Bronchial epithelial cell (primary cell): ENCODE measurements at places on chromosomes 12 and 14. TPM values are rescaled to one million over a fixed set of nuclear protein-coding genes. Genes with fewer than 3 reads are reported as not detected.

GRCh38 chr12:46258129-46258528 lies 10.7 kb downstream of the SLC38A1 start:
- no peak for DNase-seq

GRCh38 chr12:74906224-74906623 lies 303.4 kb downstream of the KCNC2 start:
- no peak for DNase-seq

Gene BIN2
- under 0.01 TPM in 1 of 2 replicates, not detected in the other for total RNA-seq

DNA sequence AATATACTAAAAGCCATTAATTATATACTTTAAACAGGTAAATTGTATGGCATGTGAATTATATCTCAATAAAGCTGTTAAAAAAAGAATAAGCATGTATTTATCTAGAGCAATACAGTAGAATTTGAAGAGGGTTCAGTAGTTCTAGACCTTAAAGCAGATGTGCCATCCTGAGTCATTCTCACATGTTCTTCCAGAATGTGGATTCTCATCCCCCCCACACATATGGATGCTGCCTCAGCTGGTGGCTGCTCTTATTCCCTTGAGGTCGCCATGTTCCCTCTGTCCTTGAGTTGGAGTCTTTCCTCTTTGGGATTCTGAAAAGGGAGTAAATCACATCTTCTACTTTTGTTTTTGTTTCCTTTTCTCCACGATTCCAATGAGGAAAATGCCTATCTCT lies 321.3 kb downstream of the AEBP2 start:
- no peak for DNase-seq

- no peak for DNase-seq
Observed at GRCh38 chr12:28189784-28190320, 404 bp upstream of the CCDC91 start.

DNA sequence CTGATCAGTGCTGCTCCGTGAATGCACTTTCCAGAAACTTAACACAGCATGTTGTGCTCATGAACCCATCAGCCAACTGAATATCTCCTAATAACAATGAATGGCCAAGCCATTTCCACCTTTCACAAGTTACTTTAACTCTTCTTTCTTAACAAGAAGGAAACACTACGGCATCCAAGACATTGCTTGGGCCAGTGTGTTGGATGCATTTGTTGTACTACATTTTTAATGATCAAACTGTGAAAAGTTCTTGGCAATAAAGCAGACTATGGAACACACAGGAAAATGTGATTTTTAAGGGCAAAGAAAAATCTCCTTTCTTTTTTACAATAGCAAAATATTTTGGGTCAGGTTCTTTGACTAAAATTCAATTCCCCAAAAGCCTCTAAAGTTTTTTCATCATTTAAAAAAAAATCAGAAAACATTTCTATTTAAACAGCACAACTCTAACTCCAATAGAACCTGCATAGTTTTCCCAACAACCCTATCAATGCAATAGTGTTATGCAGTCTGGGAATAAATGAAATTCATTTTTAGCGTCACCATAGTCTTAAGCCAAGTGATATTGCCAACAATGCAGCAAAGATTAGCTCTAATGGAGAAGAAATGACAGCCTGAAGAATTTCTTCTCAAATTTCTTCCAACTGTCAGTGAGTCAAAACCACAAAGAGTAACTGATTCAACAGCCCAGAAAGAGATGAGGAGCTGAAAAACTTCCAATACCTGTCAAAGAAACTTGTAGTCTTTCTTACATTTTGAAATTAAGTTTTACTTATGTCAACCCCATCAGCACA lies 50.7 kb upstream of the PTPRR start:
- DNase-seq, result peak; percentile 12

GRCh38 chr14:53842938-53843337 lies 113.7 kb downstream of the BMP4 start:
- DNase-seq, result peak; percentile 88

- DNase-seq, result no peak
Observed at GRCh38 chr14:83280719-83281118, 1747.1 kb upstream of the SEL1L start.

GRCh38 chr14:30260833-30261607 lies 297.9 kb upstream of the G2E3 start:
- no peak for DNase-seq

GRCh38 chr12:10388624-10389413 lies 1.0 kb downstream of the KLRK1 start:
- no peak for DNase-seq

Gene SLC25A47
- total RNA-seq, result not detected in 2 replicates

DNA sequence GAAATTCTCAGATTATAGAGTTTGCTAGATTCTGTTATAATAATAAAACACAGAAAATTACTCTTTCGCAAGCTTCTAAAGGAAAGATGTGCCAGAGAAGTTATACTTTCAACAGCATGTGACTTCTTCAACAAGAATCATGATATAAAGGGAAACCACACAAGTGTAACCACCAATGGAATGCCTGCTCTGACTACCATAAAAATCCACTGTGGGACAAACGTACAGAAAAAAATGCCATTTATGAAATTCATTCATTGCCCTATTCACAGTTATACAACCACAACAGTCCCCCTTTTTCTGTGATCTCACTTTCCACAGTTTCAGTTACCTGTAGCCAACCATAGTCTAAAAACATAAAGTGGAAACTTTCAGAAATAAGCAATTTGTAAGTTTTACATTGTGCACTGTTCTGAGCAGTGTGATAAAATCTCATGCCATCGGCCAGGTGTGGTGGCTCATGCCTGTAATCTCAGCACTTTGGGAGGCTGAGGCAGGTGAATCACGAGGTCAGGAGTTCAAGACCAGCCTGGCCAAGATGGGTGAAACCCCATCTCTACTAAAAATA lies 3.2 kb downstream of the CATSPERB start:
- no peak for DNase-seq

- no peak for DNase-seq
Observed at GRCh38 chr12:1880153-1880845, 38.2 kb downstream of the CACNA2D4 start.

DNA sequence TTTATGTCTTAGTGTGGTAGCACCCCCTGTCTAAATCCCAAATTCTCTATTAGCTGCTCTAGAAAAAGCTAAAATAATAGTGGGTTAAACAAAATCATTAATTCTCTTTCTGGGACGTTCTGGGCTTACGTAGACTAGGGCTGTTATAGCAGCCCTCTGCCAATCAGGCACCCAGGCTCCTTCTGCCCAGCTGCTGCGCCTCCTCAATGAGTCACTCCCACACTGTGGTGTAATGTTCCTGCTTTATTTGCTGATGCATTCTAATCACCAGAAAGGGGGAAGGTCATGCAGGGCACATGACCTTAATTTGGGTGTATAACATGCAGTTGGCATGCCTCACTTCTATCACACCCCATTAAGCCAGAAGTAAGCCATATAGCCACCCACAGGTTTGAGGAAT lies 294.5 kb downstream of the GALC start:
- DNase-seq, result peak; percentile 8

Gene SDSL
- 4.7 and 21.5 TPM in 2 replicates for total RNA-seq

DNA sequence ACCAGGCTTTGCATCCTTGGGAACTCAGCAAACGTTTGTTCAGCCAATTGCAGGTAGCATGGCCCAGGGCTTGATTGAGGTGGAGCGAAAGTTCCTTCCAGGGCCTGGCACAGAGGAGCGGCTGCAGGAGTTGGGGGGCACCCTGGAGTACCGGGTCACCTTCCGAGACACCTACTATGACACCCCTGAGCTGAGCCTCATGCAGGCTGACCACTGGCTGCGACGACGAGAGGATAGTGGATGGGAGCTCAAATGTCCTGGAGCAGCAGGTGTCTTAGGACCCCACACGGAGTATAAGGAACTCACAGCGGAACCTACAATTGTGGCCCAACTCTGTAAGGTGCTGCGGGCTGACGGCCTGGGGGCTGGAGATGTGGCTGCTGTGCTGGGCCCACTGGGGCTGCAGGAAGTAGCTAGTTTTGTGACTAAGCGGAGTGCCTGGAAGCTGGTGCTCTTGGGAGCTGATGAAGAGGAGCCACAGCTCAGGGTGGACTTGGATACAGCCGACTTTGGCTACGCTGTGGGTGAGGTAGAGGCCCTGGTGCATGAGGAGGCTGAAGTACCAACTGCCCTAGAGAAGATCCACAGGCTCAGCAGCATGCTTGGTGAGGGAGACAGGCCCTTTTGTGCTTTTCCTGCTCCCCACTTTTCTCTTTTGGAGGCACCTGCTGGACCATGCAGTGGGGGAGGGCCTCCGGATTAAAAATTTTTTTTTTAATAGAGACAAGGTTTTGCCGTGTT lies 799 bp downstream of the THTPA start:
- no peak for DNase-seq

Gene KRT3
- total RNA-seq, result under 0.01 and 0.13 TPM in 2 replicates
